ENCODE measurements at places on chromosomes 5 and 9.

GRCh38 chr9:92807031-92807756 is 42.6 kb upstream of the BICD2 start:
- H3K27ac ChIP-seq: no peak overlapping the region
- H3K4me3 ChIP-seq: peak overlapping the region; percentile 46
- no peak for DNase-seq

DNA sequence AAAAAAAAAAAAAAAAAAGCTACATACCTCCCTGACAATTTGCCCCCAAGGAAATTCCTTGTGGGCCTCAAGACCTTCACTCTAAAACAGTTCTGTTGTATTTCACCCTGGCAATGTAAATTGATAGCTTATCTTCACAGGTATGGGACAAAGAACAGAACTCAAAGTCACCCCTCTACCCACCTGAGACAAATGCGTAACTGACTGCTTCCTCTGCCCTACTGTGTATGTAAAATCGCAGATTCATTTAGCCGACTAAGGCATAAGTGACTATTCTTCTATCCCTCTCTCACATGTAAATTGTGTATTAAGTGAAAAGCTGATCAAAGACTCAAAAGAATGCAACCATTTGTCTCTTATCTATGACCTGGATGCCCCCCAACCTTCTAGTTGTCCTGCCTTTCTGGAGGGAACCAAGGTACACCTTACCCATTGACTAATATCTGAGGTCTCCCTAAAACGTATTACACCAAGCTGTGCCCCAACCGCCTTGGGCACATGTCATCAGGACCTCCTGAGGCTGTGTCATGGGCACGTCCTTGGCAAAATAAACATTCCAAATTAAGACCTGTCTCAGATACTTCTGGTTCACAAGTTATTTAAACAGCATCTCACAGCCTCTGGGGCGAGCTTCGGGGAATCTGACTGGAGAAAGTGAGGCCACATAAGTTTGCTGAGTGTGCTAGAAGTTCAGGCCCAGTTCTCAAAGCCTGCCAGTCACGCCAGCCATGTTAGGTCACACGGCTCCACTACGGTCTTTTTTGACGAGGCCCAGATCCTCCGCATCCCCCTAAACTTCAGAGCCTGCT is 954 bp downstream of the TBCA start:
- no peak for DNase-seq
- peaks cover 20% of the 10 kb centered on the region for H3K36me3 ChIP-seq
- H3K4me1 ChIP-seq: peaks cover 36% of the 10 kb centered on the region
- peak overlapping the region; percentile 97 for H3K4me3 ChIP-seq

DNA sequence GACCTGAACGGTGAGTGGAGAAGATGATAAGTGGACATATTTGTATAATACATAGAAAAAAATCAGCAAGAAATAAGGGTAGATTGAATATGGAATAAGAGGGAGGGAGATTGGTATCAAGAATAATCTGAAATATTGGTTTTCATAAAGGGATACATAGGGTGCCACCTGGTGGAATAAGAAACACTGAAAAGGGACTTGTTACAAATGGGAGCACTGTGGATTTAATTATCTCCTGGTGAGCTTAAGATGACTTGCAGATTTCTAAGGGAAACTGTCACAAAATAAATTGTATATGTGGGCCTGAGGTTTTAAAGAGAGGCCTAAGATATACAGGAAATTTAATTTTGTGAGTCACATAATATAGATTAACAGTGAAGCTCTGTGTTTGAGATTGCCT is 1403.5 kb upstream of the CDH18 start:
- H3K4me3 ChIP-seq: no peak overlapping the region
- no peak for DNase-seq
- H3K27ac ChIP-seq: no peak overlapping the region
- no peaks in the 10 kb centered on the region for H3K4me1 ChIP-seq
- H3K36me3 ChIP-seq: no peaks in the 10 kb centered on the region

DNA sequence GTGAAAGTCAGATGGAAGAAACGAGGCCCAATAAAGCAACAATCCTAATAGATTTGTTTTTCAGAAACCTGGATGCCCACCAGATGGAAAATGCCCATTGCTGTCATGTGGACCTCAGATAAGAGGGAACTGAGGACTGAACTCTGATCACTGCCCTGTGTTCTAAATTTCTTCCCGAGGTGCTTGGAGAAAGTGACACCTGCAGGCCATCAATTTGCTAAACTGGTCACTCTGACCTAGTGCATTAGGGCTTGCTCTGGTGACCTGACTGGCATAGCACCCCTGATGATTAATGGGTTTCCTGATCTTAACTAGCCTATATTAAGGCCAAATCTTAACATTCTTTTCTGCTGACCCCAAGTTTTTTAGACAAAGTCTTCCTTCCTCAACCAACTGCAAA is 32.4 kb upstream of the VDAC1 start:
- H3K4me1 ChIP-seq: peaks cover 28% of the 10 kb centered on the region
- no peak overlapping the region for H3K27ac ChIP-seq
- H3K4me3 ChIP-seq: no peak overlapping the region

- H3K4me1 ChIP-seq: no peaks in the 10 kb centered on the region
- H3K4me3 ChIP-seq: no peak overlapping the region
- peaks cover 13% of the 10 kb centered on the region for H3K27me3 ChIP-seq
- H3K36me3 ChIP-seq: no peaks in the 10 kb centered on the region
- no peak for DNase-seq
These were observed 21.4 kb upstream of the CXCL14 start for GRCh38 chr5:135600152-135600570.

GRCh38 chr9:92980085-92980745 is 32.9 kb downstream of the FGD3 start:
- no peaks in the 10 kb centered on the region for H3K27me3 ChIP-seq
- H3K36me3 ChIP-seq: peaks cover 75% of the 10 kb centered on the region
- H3K4me1 ChIP-seq: peaks cover 41% of the 10 kb centered on the region
- H3K27ac ChIP-seq: peak overlapping the region; percentile 84
- DNase-seq: no peak

DNA sequence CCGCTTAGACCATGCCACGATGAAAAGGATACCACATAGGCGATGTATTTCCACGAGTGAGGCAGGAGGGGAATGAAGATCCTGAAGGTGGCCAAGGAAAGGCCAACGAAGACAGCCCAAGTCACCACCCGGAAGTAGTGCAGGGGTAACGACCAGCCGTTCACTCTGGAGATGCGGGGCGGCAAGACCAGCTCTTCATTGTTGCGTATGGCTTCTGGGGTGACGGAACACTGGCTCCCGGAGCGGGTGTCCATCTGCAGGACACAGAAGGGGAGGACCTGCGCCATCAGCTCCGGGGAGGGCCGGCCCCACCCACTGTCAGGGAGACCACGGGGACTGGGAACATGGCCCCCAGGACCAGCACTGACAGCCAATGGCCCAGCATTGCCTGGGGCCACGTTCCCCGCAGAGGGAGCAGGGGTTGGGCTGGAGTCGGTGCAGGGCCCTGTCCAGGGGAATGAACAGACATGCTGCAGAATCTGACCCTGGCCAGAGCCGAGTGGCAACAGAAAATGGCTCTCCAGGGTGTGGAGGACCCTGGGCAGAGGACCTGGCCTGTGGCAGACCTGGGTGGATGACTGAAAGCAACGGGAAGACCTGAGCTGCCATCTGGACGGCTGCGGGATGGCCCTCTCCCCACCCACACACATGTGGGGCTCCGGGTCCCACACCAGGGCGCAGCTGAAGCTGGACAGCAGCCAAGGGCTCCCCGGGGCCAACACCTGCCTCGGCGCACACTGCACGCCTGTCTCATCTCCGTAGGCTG is 17.7 kb downstream of the ZDHHC11B start:
- no peaks in the 10 kb centered on the region for H3K36me3 ChIP-seq
- H3K27me3 ChIP-seq: peaks cover 3% of the 10 kb centered on the region
- no peak for DNase-seq
- H3K27ac ChIP-seq: no peak overlapping the region
- no peaks in the 10 kb centered on the region for H3K4me1 ChIP-seq

GRCh38 chr5:76513476-76513875 is 109.7 kb downstream of the F2RL2 start:
- no peak for DNase-seq
- no peaks in the 10 kb centered on the region for H3K27me3 ChIP-seq
- peaks cover 3% of the 10 kb centered on the region for H3K4me1 ChIP-seq
- H3K27ac ChIP-seq: no peak overlapping the region
- H3K4me3 ChIP-seq: no peak overlapping the region
- H3K36me3 ChIP-seq: peaks cover 15% of the 10 kb centered on the region

- H3K27me3 ChIP-seq: no peaks in the 10 kb centered on the region
- H3K4me3 ChIP-seq: no peak overlapping the region
- peaks cover 15% of the 10 kb centered on the region for H3K36me3 ChIP-seq
These were observed 56.5 kb downstream of the CAST start for GRCh38 chr5:96718635-96719077.

- no peaks in the 10 kb centered on the region for H3K27me3 ChIP-seq
- peak overlapping the region; percentile 28 for H3K4me3 ChIP-seq
- H3K27ac ChIP-seq: no peak overlapping the region
- H3K4me1 ChIP-seq: peaks cover 30% of the 10 kb centered on the region
These were observed 524 bp downstream of the PRR7 start for GRCh38 chr5:177447066-177447610.

- peaks cover 11% of the 10 kb centered on the region for H3K27me3 ChIP-seq
- no peaks in the 10 kb centered on the region for H3K36me3 ChIP-seq
- H3K4me1 ChIP-seq: peaks cover 2% of the 10 kb centered on the region
- H3K27ac ChIP-seq: no peak overlapping the region
These were observed 53.3 kb upstream of the FAM169A start for GRCh38 chr5:74919487-74919886.

- no peaks in the 10 kb centered on the region for H3K4me1 ChIP-seq
- H3K4me3 ChIP-seq: no peak overlapping the region
- DNase-seq: no peak
- peaks cover 45% of the 10 kb centered on the region for H3K27me3 ChIP-seq
These were observed 7.3 kb upstream of the CTSV start for GRCh38 chr9:97046228-97046627.

DNA sequence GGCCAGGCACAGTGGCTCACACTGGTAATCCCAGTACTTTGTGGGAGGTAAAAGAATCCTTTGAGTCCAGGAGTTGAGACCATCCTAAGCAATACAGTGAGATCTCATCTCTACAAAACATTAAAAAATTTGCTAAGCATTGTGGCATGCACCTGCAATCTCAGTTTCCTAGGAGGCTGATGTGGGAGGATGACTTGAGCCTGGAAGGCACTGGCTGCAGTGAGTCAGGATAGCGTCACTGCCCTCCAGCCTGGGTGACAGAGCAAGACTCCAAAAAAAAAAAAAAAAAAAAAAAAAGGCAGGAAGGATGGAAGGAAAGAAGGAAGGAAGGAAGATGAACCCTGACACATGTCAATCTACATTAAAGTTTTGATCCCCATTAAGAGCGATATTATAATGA is 1452.2 kb upstream of the ACO1 start:
- H3K27ac ChIP-seq: no peak overlapping the region
- H3K27me3 ChIP-seq: no peaks in the 10 kb centered on the region
- no peaks in the 10 kb centered on the region for H3K4me1 ChIP-seq
- H3K4me3 ChIP-seq: no peak overlapping the region
- H3K36me3 ChIP-seq: no peaks in the 10 kb centered on the region

DNA sequence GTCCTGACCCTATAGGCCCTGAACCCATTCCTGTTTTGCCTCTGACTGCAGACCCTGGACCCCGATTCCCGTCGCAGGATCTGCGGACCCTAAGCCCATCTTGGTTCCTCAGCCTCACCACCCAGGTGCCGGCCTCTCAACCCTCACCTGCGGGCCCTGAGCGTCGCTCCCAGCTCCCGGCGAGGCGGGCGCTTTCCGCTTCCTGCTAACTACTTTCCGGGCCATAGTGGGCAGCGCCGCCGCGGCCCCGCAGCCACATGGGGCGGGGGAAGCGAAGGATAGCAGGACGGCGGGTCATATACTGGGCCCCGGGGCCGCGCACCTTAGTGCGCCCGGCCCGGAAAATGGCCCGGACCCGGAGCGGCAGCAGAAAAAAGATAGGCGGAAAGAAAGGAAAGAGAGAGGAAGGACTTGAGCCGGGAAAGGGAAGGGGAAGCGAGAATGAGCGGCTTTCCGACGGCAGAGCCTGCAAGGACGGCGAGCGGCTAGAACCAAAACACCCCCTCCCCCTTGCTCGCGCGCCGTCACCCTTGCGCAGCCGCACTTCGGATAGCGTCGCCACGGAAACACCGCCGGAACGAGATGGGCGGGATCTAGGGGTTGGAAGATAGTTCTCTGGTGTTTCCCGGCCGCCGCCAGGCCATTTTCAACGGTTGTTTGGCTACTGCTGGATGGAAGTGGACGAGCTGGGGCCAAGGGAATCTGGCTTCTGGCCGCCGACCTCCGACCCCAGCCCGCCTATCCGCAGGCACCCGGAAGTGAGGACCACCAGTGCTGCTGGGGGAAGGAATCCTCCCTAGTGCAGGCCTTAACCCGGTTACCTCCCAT is at the start of gene DCAF12:
DCAF12 (minus strand) TSS at position 492 of the 828 bp plus-strand sequence; CDS start at position 225, 267 bp downstream.
- peak within 1 kb of the TSS; percentile 99 for H3K4me3 ChIP-seq
- DNase-seq: peak; percentile 91
- H3K4me1 ChIP-seq: peaks cover 32% of the 10 kb centered on the region
- peak within 1 kb of the TSS; percentile 95 for H3K27ac ChIP-seq
- H3K27me3 ChIP-seq: no peaks in the 10 kb centered on the region

- no peaks in the 10 kb centered on the region for H3K4me1 ChIP-seq
- no peaks in the 10 kb centered on the region for H3K36me3 ChIP-seq
- DNase-seq: no peak
- H3K4me3 ChIP-seq: no peak overlapping the region
These were observed 426.8 kb upstream of the CTNND2 start for GRCh38 chr5:12330993-12331588.

All from activated naive CD8-positive, alpha-beta T cell treated with anti-CD3 and anti-CD28 coated beads, Interleukin-2, amount 10 ng/mL, durations not matched to agents 7 days and 5 days (primary cell).